ENCODE measurements at places on chromosomes 3 and 15.

DNA sequence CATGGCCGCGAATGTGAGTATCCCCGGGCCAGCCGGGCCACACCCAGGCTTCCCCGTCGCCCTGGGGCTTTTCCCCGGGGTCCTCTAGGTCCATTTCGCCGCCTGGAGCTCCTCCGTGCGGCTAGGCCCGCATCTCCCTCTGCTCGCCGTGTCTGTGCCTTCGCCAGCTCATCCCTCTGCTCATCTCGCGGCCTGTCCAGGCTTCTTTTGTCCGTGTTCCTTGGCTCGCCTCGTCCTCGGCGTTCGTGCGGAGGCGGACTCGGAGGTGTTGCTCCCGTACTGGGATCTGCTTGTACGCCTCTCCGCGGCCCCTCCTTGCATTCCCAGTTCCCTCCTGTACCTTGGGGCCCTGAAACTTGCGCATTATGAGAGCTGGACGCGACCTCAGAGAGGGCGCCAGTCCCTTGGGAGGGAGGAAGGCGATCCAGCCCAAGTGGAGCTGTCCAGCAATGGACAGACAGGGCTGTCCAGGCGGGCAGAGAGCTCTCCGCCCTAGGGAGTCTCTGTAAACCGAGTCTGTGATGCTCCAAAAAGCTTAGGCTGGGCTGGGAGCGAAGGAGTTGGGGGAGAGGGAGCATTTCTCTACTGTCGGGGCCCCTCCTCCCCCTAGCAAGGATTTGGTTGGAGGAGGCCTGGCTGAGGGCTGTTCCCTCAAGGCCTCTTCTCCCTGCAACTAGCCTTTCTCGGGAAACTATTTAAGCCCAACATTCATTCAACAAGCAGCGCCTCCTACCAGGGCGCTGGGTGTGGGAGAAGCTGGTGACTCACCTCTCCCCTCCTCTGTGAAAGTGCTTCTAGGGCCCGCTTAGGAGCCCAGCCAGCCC is 553 bp downstream of the TMEM43 start:
- DNase-seq: peak; percentile 48

- DNase-seq: peak; percentile 25
These were observed 36.1 kb upstream of the PLSCR5 start for GRCh38 chr3:146640955-146641867.

DNA sequence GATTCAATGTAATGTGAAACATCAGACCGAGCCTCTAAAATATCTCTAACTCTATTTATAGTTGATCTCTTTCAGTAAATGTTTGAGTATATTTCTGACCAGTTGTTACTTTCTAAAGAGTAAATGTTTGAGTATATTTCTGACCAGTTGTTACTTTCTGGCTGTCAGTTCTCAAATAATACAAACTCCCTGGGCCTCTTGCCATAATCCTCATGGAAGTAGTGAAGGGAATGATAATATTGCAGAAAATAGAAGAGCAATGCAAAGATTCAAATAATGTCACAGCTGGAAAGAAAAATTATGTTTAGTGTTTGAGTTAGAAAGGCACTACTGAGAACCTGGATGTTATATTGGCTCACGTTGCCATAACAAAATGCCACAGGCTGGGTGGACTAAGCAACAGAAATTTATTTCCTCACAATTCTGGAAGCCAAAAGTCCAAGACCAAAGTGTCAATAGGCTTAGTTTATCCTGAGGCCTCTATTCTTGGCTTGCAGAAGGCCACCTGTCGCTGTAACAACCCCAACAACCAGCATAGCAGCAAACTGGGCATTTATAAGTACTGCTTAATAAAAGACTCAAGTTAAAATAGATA is 470.6 kb upstream of the BCHE start:
- no peak for DNase-seq

GRCh38 chr3:196344663-196345062 is 6.5 kb upstream of the TM4SF19 start:
- DNase-seq: peak; percentile 38

DNA sequence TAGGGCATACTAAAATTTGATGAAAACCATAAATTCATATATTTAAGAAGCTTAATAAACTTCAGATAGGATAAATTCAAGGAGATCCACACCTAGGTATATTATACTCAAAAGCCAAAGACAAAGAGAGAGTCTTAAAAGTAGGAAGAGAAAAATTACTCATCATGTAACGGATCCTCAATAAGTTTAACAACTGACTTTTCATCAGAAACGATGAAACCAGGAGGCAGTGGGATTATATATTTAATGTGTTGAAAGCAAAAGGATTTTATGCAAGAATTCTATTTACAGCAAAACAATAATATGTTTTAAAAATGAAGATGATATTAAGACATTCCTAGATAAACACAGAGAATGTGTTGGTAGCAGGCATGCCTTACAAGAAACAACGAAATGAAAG is 202.7 kb downstream of the OXSM start:
- DNase-seq: no peak

DNA sequence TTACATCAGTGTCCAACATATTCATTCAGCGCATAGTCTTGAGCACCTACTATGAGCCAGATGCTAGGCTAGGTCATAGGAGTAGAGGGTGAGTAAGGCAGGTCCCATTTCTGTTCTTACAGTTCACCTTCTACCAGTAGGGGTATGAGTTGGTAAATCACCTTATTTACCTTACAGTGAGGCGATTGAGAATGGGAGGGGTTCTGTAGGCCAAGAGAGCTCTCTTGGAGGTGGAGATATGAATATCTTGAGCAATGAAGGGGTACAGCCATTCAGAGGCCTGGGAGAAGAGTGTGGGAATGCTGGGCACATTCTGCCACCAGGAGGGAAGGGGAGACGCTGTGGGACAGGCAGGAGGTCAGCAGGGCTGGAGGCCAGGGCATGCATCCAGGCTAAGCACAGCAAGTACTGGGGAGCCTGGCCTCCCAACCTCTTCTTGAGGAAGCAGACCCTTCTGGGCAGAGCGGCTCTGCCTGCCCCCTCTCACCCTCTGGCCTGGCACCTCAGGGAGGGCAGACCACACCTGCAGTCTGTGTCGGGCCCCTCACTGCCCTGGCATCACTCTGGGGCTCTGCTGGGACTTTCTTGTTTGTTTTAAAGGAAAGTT is 123.4 kb downstream of the EEFSEC start:
- DNase-seq: no peak

DNA sequence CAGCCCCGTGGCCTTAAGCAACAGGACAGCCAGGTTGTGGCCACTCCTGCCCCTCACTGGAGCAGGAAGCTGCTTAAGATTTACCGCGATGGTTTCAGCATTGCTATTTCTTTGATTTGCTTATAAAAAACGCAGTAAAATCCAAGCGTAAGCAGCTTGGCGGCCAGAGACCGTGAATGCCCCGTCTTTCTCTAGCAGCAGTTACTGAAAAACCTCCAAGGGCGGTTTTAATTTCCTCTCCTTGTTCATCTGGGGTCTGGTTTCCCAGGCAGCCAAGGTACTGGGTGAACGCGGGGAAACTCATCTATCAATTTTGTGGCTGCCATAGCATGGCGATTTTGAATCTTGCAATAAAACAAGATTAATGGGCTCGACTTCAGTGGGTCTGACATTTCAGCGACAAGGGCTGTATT is 130.3 kb downstream of the MINAR1 start:
- DNase-seq: no peak

DNA sequence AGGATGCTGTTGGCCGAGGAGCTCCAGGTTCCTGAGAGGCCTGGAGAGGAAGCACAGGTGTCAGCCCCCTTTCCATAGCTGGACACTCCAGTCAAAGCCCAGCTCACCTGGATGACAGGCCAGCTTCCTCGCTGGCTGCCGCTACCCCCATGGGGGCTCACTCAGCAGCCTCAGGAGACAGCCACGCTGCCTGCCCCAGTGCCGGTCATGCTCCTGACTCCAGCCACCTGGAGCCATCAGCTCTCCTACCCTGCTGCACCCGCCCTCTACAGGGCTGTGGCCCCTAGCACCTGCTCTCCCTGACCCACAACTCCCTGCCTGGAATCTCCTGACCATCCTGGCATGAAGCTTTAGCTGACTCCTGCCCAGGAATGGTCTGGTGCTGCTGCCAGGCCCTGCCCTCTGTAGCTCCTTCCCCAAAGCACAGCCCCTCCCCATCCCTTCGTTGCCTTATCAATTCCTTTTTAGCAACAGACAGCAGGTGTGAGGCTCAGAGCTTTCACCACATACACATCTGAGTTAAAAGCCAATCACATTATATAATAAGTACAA is 94.2 kb downstream of the NUP210 start:
- no peak for DNase-seq

DNA sequence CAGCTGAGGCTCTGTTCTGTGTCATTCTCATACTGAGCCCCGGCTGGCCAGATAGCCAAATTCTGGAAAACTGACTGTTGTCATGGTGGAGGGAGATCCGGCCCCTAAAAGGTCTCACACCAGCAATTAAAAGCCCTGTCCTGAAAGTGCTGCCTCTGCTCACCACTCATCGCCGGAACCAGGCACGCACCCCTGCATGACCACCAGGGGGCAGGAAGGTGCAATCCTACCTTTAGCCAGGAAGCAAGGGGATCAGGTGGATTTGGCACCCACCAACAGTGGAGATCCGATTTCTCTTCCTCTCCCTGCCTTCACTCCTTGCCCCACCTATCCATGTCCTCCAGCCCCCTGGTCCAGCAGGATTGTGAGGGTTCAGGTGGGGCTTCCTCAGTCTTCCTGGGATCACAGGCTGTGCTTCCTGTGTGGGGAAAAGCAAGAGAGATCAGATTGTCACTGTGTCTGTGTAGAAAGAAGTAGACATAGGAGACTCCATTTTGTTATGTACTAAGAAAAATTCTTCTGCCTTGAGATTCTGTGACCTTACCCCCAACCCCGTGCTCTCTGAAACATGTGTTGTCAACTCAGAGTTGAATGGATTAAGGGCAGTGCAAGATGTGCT is 16.1 kb upstream of the CACNA2D2 start:
- peak; percentile 82 for DNase-seq

DNA sequence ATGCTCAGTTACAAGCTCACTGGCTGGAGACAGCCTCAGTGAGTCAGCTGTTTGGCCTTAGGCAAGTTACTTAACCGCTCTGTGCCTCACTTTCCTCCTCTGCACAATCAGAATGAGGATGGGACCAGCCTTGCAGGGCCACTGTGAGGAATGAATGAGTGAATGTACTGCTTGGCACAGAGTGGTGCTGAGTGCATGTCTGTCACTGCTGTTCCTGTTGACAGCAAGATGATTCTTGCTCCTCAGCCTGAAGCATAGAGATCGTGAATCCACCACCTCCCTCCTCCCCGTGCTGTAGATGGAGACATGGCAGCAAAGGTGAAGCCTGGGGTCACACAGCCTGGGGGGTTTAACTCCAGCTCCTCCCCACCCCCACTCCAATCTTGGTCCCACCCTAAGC is 14.6 kb upstream of the GRIP2 start:
- no peak for DNase-seq

DNA sequence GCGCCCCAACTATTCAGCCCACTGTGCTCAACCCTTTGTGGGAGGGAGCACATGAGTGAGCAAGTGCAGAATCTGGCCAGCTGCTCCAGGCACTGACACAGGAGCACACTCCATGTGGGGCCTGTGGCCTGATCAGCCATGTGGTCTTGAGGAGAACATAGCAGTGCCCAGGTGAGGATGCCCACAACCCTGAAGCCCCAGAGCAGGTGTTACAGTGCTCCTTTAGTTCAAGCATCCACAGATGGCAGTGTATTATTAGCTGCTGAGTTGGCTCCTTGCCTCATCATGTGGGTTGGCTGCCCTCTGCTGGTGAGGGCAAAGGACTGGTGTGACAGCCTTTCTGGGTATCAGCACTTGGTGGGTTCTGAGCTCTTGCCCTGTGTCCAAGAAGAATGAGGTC is 1588.2 kb downstream of the SI start:
- DNase-seq: peak; percentile 24

GRCh38 chr3:105323274-105323599 is 43.5 kb upstream of the ALCAM start:
- DNase-seq: no peak

DNA sequence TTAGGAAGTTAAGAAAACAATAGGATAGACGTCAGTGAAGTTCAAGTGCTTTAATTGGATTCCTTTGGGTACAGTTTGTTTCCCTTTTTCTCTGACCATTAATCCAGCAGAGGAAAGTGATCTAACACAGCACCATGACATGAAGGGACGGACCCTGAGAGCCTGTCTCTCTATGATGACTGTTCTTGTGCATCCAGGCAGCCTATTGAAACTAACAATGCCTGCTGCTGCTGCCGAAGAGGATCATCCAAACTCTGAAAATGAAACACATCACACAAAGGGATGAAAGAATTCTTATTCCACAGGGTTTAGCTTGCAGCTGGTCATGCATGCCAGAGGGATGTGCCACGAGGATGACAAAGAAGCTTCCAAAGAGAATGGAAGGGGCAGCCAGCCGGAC is 75.5 kb downstream of the ZBTB20 start:
- no peak for DNase-seq

Measured in GM20000 (cell line).